Stimulated activated CD8-positive, alpha-beta memory T cell treated with anti-CD3 and anti-CD28 coated beads, Interleukin-15, amount 100 ng/mL, for 1 hour (primary cell): ENCODE measurements at places on chromosomes 6 and 20.

- no peak for DNase-seq
Measured at GRCh38 chr20:25252686-25253421, 5.0 kb downstream of the PYGB start.

DNA sequence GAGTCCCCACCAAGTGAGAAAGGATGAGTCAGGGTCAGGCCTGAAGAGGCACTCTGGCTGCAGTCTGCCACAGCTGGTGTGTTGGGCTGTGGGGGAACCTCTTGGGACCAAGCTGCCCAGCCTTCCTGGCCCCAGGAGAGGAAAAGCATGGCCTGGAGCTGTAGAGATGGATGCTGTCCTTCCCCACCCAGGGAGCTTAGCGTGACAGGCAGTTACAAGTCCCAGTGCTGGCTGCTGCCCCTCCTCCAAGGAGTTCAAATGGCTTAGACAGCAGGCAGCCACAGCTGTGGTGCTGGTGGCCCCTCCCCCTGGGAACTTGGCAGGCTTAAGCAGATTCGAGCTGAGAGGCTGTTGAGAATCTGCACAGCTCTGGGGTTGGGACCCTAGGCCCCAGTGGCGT is 253.2 kb downstream of the PLCB1 start:
- no peak for DNase-seq

DNA sequence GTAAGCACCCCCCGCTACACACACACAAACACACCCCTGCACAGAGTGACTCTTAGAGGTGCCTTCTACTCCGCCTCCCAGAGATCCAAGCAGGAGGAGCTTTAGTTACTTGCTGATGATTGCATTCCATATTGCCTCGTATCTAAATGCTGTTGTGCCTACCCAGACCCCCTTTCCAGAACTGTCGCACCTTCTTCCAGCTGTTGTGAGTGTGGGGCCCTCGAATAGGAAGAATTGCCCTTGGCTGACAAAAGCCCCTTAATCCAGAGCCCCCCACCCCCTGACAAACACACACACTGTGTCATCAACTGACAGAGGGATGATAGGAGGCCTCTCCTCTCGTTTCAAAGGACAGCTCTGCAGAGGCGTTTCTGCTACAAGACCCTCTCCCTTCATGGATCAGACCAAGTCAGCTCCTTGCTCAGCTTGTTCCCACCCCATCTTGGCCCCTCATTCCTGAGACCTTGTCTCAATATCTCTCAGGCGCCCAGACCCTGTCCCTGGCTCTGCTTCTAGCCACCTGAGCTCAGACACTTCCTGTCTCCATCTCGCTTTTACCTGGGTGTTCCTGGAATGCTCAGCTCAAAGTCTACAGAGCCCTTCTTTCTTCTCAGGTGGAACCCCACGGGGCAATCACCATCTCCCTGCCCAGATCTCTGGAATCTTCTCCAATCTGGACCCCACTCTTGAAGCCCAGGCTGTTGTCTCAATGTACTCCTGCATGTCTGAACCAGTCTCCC is 4.0 kb upstream of the VSX1 start:
- DNase-seq, result no peak

- DNase-seq, result no peak
Measured at GRCh38 chr20:62742550-62742949, 33.9 kb downstream of the NTSR1 start.
